ENCODE measurements at places on chromosomes 7 and 10.

- DNase-seq, result no peak
These were observed 243.2 kb downstream of the CRPPA start for GRCh38 chr7:16178092-16178491.

GRCh38 chr7:159030490-159031134 lies 114.1 kb downstream of the VIPR2 start:
- DNase-seq, result no peak

- no peak for DNase-seq
These were observed 35.6 kb upstream of the HMX3 start for GRCh38 chr10:123100030-123100762.

DNA sequence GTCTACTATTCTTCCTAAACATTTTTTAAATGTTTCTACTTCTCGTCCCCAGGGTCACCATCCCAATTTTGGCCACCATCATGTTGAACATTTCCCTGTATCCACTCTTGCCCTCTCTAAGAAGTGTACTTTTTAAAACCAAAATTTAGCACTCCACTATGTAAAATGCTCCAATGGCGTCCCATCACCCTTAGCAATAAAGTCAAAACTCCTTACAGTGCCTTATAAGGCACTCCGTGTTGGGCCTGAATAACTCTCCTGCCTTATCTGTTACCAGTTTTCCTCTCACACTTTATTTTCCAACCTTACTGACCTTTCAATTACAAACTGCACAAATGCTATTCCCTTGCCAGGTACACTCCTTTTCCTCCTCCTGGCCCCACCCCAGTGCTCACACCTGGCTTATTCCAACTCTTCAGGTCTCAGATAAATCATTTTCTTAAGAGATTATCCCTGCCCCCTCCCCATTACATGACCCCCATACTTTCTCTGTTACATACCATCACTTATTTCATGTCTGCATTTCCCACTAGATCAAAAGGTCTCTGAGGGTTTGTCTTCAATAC lies 1.3 kb downstream of the TMEM168 start:
- DNase-seq, result no peak

- DNase-seq, result no peak
These were observed 47.5 kb downstream of the GNA12 start for GRCh38 chr7:2796358-2797352.

DNA sequence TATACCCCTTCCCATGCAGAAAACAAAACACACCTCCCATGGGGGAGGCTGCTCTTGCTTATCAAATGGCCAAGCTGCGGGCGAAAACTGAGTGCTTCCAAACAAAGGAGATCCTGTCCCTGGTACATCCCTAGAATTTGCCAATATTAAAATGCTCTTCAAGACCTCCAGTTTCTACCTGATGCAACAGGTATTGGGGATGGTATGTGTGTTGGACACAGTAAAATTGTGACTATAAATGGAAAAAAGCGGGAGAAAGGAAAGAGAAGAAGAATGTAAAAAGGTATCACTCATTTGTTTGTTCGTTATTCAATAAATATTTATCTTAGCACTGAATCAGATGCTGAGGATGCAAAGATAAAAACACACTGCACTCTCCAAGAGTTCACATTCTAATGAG lies 123.9 kb downstream of the KMT2E start:
- DNase-seq, result no peak

- DNase-seq, result no peak
These were observed 752 bp upstream of the ABCA13 start for GRCh38 chr7:48170506-48170905.

- DNase-seq, result no peak
These were observed 119.6 kb downstream of the EMX2 start for GRCh38 chr10:117662126-117662525.

- DNase-seq, result no peak
These were observed 40.3 kb downstream of the NEURL1 start for GRCh38 chr10:103533827-103534226.

DNA sequence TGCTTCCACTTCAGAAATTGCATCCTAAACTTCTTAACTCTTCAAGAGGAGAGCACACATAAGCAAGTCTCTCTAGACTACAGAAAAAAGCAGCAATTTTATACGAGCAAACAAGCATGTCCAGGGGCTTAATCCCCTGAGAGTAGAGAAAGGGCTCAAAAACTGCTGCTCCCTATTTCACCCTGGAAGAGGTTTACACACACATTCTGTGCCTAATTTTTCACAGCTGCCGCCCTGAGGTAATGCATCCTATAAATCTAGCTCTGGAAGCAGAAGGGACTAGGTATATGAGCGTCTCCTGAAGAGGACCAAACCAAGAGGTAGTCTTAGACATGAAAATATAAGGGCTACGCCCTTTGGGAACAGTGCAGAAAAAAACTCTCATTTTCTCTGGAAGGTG lies 73.1 kb downstream of the CRPPA start:
- DNase-seq, result no peak

DNA sequence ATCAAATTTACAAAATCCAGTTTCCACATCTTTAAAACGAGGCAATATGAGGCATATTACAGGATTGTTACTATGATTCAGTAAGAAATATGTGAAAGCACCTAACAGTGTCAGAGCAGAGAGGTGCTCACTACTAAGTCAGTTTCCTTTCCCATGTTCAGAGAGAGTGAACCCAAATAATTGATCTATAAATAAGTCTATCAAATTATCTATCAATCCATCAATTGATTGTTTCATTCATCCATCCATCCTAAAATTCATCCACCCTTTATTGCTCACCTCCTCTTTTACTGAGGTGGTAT lies 340.8 kb downstream of the SUGCT start:
- DNase-seq, result no peak

DNA sequence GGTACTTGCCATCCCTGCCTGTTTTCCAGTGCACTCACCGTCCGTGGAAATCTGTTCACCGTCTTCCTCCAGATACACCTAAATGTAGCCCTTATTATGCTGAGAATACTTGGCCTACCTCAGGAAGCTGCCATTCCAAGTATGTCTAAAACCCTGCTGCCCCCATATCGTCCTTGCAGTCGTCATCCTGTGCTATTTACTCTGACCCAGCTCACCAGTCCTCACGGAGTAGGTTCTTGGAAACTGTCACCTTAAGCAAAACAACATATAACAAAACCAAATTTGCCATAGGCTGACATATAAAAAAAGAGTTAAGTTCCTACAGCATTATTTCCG lies 880 bp upstream of the PIP4K2A start:
- no peak for DNase-seq

DNA sequence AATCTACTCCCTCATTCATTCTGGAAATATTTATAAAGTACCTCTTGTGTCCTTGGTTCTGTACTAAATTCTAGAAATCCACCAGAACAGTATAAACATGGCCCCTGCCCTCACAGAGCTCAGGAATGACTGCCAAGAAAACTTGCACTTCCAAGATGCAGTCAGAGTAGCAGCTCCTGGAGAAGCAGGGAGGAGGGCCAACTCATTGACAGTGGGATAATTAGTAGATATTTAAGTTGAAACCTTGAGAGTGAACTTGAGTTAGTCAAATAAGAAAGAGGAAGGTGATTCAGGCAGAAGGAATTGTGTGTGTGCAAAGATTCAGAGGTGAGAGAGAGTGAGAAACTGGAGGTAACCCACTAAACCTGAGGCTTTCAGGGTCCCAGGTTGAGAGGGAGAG lies 182.2 kb upstream of the INHBA start:
- no peak for DNase-seq

GRCh38 chr7:47714669-47715607 lies 133.0 kb upstream of the TNS3 start:
- DNase-seq, result no peak

- DNase-seq, result no peak
These were observed 239.3 kb downstream of the SORCS1 start for GRCh38 chr10:106925191-106925590.

DNA sequence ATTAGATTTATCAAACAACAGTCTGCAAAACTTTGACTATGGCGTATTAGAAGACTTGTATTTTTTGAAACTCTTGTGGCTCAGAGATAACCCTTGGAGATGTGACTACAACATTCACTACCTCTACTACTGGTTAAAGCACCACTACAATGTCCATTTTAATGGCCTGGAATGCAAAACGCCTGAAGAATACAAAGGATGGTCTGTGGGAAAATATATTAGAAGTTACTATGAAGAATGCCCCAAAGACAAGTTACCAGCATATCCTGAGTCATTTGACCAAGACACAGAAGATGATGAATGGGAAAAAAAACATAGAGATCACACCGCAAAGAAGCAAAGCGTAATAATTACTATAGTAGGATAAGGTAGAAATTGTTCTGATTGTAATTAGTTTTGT lies 31.4 kb downstream of the LRRC17 start:
- DNase-seq, result no peak

- no peak for DNase-seq
These were observed 224.5 kb downstream of the LRMDA start for GRCh38 chr10:75655791-75656451.

DNA sequence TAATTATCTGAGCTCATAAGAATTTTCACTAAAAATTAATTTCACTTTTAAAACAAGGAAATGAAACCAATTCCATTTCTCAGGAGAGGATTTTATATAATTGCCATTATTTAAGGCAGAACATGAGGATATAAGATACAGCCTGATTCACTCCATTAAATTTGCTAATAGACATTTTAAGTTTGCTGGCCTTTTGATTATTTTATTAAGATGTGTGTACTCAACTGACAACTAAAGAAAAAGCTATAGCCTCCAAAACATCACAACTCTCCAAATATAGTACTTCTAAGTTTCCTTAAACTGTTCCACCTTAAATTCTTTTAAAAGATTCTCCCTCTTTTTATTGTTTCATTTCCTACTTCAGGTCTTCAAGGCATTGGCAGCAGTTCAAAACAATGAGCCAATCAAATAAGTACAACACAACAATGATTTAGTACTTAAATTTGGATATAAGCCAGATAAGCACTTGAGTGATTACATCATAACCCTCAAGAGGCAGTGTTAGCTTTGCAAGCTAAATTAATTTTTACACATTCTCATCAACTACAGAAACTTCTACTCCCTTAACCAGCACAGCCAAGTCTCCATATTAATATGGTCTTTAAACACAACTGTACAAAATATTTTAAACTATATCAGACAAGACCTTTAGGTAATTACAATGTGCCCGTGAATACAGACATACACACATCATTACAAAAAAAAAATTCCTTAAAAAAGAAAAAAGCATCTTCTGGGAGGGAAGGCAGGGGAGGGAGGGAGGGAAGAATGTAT lies 121.8 kb downstream of the KMT2C start:
- DNase-seq, result no peak

- DNase-seq, result no peak
These were observed 622.5 kb upstream of the GHITM start for GRCh38 chr10:83516788-83517187.

- no peak for DNase-seq
These were observed 1.9 kb downstream of the VIPR2 start for GRCh38 chr7:159142730-159143129.

DNA sequence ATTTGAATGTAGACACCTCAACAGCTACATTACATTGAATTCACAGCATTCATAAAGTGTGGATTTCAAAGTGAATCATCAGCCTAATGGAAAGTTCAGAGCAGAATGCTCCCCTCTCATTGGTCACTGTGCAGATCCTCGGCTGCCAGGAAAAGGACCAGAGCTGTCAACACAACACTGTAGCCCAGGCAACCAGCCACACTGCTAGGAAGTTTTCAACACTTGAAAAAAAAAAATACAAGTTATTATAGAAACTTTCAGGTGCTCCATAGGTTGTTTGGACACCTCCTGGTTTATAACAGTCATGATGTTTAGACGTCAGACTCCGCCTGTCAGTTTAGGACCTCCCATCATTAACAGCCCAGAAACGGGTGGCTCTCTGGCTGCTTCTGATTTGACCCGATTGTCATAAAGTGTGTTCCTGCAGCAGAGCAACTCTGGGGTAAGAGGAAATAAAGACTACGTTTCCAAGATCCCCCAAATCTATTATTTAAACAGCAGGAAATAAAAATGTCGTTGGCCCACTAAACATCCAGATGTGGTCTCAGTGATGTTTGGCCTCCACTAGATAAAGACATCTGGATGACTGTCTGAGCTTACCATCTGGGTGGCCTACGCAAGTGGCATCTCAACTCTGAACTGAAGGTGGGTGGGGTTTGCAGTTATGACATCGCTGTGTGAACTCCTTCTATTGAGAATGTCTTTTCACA lies 117.4 kb downstream of the CABCOCO1 start:
- DNase-seq, result no peak

Measured in T-helper 1 cell (primary cell).